ENCODE measurements at places on chromosomes 4 and X.

GRCh38 chr4:176593943-176594342 is 198.8 kb downstream of the VEGFC start:
- no peak for DNase-seq

DNA sequence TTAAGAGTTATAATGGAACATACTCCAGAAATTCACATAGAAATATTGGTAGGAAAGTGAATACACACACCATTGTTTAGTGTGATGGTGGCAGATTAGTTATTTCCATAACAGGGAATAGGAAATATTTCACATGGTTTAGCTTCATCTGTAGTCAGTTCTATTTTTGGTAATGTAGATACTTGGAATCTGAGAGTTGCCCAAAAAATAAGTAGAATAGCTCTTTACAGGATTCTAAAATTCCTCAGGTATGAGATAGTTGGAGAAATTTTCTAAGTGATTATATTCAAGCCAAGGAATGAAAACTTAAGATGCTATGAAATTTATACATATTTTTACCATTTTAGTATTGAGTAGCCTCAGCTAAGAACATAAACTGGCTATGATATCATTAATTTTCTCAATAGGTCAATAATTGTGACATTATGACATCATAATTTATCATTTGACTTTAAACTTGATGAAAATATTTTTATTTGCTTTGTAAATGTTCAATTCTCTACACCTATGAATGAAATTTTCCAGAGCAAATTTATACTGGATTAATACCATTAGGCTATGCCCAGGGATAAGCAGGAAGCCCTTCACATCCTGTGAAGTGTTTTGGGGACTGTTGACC is 35.8 kb downstream of the CPEB2 start:
- no peak for DNase-seq

DNA sequence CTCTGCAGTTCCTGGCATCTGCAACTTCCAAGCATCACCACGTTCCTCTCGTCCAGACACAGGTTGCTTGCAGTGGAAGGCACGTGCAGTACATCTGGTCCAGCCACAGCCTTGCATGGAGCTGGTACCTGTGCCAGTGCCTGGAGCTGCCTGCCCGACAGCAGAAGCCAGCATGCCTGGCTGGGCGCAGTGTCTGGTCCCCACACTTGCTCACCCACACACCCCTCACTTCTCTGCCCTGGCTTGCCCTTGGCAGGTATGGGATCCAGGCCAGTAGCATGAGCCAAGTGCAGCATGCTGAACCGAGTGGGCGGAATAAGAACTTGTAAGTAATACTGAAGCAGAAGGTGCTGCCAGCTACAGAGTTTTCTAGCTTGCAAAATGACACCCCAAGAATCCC is 39.9 kb downstream of the SH3BGRL start:
- DNase-seq = no peak

- DNase-seq = peak; percentile 7
These were observed at the start of gene INPP4B for GRCh38 chr4:142846108-142846728. TSS of gene INPP4B (minus strand) at chr4:142846301.

DNA sequence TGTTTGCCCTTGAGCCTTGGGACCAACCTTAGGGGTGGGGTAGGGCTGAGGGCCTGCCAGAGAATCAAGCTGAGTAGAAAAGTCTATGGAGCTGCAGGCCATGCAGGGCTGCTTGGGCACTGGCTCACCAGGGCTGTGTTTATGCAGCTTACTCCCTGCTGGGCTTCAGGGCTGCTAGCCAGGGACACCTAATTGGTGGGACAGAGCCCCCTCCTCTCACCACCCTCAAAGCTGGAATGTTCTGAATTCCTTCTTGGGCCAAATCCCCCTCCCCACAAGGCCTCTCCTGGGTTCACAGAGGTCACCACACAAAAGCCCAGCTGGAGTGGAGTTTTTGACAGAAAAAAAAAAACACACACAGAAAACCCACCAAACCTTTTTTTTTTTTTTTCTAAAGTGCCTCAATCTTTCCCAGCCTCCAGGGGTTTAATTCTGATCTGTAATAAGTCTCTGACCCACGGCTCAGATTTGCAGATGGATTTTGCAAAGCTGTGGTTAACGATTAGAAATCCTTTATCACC is at the start of gene CLDN2:
Gene CLDN2 (plus strand): TSS at position 471 of the 521 bp plus-strand sequence. CDS start 7,827 bp downstream, outside the sequence.
- no peak for DNase-seq

DNA sequence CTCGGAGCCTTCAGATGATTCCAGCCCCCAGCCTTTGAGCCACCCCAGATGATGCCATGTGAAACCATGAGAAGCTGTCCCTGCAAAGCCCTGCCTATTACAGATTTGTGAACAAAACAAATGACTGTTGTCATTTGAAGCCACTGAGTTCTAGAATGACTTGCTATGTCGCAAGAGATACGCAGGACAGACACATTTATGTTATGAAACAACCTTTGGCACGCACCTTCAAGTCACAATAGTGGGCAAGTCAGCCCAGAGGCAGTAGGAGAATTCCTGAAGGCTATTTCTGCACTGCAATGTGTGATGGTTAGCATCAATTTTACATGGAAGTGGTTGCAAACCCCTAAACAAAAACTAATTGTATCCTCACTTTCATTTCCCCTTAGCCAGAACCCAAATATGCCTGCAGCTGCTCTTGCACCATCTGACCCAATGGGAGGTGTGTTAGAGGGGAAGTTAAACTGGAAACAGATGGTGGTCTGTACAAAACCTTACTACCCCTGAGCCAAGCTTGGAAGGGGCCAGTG is 174.4 kb upstream of the ATP6AP2 start:
- DNase-seq = no peak

GRCh38 chr4:82508806-82509428 is 52.9 kb downstream of the TMEM150C start:
- DNase-seq = no peak

- DNase-seq = no peak
These were observed 1.0 kb downstream of the PGRMC2 start for GRCh38 chr4:128286474-128287058.

DNA sequence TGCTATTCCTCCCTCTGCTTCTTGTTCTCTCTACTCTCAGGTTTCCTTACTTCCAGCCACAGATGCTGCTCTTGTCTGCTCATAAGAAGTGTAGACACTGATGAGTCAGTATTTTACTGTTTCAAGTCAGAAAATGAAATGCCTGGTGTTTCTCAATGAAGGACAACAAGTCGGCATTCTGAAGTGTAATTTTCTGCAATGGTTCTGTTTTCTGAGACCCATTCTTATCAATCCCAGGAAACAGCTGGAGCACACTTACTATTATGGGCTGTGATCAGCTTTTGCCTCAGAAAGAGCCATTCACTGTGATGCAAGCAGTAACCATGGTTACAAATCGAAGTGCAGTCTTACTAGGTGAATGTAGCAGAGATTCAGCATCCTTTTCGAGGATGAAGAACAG is 42.0 kb downstream of the SLC4A4 start:
- no peak for DNase-seq

GRCh38 chr4:155535802-155536454 is 130.7 kb upstream of the GUCY1A1 start:
- no peak for DNase-seq

- no peak for DNase-seq
These were observed at the start of gene TMSB4X for GRCh38 chrX:12974796-12975669. TSS of gene TMSB4X (plus strand) at chrX:12975110.

GRCh38 chr4:153131596-153131995 is 72.6 kb upstream of the TRIM2 start:
- no peak for DNase-seq

DNA sequence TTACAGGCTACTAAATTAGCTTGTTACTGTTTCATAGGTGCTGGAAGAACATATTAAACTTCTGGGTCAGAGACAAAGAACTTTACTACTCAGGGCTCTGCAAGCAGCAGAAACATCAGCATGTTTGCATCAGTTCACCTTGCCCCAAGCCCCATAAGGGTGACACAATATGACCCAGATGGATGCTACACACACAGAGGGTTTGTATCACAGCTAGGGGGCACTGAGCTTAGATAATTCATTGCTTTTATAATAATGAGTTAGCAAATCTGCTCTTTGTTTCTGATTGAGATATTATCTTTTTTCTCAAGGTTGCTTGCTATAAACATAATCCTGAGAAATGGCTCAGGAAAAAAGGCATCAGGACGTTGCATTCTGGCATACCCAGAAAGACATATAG is 4.8 kb upstream of the SYNPO2 start:
- no peak for DNase-seq

DNA sequence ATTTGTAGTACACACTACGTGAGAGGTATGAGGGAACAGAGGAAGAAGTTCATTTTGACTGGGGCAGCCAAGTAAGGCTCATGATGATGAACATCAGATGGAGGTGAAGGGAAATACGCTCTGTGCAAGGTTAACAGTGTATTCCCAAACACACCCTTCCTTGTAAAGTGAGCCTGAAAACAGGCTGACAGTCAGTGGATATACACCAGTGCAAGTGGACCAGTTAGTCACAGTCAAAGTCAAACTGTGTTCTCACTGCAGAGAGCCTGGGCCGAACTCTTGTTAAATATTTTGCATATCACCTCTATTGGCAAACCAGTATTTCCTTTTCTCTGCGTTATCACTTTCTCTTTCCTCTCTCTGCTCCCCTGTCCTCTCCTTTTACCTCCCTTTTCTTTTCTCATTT is 23.4 kb upstream of the RHOH start:
- DNase-seq = no peak

- DNase-seq = no peak
These were observed 19.9 kb upstream of the CLNK start for GRCh38 chr4:10704430-10704810.

- no peak for DNase-seq
These were observed 95.7 kb upstream of the NKX1-1 start for GRCh38 chr4:1501754-1502500.

GRCh38 chr4:77148078-77148477 is 8.9 kb upstream of the CCNG2 start:
- no peak for DNase-seq

GRCh38 chr4:152618971-152619370 is 60.8 kb downstream of the TMEM154 start:
- no peak for DNase-seq

- no peak for DNase-seq
These were observed 687.1 kb upstream of the MAGEB2 start for GRCh38 chrX:29528281-29528680.

GRCh38 chr4:155491336-155492120 is 114.8 kb upstream of the MAP9 start:
- DNase-seq = no peak

GRCh38 chr4:147299205-147299604 is 181.7 kb upstream of the EDNRA start:
- DNase-seq = no peak

DNA sequence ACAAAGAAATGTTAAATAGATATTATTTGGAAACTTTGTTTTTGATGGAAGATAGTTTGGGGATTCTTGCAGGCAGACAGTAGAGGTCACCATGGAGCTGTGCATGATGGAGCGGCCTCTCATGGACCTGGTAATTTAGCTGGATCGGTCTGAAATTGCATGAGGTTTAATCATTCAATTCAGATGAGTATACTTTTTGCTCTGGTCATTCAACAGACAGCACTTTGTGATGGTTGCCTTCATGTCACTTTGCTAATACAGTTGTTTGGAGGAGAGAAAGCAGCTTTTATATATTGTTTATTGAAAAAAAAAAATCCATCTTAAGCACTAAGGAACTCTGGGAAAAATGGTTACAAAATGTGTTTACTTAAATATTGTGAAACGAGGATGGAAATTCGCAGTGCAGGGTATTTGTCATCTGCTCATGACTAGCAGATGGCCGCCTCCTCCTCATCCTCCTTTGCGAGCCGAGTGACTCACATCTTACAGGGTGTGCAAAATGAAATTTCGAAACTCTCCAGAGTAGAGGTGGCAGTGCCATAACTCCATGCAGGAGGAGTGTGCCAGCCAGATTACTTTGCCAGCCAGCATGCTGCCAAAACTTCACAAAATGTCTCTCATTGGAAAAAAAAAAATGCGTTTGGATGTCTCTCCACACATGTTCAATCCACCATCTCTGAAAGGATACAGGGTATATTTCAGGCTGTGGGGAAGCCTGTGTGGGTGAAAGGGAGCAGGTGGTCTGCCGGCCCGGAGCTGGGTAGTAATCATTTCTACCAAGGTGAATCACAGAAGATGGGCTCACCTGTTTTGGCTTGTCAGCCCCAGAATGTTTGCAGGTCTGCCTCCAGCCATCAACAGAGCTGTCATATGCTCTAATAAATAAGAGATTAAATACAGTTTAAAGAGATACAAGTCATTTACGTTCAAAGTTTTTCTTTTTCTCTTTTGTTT is 314.9 kb upstream of the DIPK2B start:
- DNase-seq = no peak

- peak; percentile 25 for DNase-seq
These were observed 26.0 kb upstream of the YTHDC1 start for GRCh38 chr4:68375667-68376559.

DNA sequence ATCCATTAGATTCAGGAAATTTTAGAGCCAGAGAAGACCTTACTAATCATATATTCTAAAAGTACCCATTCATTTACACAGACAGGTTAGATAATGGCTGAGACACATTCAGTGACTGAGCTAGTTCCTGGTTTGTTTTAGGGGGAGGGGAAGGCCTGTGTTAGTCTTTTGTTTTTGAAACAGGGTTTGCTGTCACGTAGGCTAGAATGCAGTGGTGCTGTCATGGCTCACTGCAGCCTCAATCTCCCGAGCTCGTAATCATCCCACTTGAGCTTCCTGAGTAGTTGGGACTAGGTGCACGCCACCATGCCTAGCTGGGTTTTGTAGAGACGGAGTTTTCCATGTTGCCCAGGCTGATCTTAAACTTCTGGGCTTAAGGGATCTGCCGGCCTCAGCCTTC is 10.1 kb downstream of the RBPJ start:
- DNase-seq = no peak
